ENCODE measurements at places on chromosomes 12 and 14.

- DNase-seq: no peak
Observed at GRCh38 chr12:82655751-82656150, 31.0 kb upstream of the TMTC2 start.

DNA sequence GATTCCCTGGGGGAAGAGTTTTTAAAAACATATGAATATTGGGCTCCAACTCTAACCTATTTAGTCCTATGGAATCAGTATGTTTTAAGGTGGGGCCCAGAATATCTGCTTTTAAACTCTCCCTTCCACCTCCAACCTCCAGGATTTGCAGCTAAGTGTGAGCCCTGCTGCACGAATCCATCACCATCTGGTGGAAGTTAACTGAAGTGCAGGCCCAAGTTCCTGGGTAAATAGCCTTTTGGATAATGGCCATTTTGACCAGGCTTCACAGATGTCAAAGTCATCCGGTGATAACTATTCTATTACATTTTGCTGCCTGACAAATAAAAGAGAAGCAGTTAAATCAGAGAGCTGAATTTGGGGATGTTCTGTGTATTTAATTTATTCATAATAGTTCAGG, 58.1 kb upstream of the RMST start:
- DNase-seq: peak; percentile 75

- no peak for DNase-seq
Observed at GRCh38 chr14:89095036-89095435, 270.6 kb downstream of the TTC8 start.

GRCh38 chr12:79870916-79871315, 64.0 kb downstream of the PPP1R12A start:
- DNase-seq: no peak

DNA sequence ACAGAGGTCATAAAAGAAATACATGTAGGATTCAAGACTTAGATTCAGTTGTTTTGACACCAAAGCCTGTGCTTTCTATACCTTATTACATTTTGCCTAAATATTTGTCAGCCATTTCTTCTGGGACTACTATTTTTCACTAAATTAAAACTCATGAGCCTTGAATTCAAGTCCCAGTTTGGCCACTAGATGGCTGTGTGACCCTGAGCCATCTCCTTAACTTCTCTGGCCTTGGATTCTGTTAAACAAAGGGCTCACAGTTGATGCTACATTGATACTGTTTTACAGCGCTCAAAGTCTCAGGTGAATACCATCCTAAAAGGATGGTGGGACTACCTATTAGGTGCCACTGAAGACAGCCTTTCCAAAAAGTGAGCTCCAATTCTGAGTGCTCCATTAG, 39.6 kb upstream of the CCDC198 start:
- peak; percentile 29 for DNase-seq

- no peak for DNase-seq
Observed at GRCh38 chr12:101927999-101928398, 50.6 kb downstream of the DRAM1 start.

- no peak for DNase-seq
Observed at GRCh38 chr12:113261847-113262470, 40.7 kb downstream of the TPCN1 start.

DNA sequence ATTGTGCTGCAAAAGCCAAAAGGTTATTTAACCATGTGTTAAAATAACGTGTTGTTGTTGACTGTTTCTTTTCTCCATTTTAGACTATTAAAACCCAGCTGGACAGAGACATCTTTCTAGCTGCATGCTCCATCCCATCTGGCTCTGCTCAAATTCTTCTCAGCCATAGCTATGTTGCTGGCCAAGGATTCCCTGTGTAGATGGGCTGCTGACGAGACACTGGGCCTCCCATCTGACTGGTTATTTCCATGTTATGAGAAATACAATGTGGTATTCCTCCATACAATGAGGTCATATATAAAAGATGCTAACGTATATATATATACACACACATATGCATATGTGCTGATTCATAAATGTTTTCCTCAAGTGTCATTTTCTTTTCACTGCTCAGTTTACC, 30.1 kb downstream of the MED13L start:
- no peak for DNase-seq

DNA sequence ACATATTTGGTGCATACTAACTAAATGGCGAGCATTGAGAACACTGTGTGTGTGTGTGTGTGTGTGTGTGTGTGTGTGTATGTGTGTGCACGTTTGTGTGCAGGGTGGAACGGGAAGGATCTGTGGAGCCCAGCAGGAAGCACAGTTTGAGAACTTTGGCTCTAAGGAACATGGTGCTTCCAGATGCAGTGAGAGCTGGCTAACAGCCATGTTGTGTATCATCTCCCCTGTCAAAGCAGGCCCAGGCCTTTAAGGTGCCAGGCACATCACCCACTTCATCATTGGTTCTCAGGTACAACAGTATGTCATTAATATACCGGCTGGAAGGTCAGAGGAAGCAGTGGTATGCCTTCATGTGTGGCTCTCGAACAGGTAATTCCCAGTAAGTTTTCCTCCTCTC, 72.5 kb downstream of the SLC8A3 start:
- no peak for DNase-seq

- DNase-seq: no peak
Observed at GRCh38 chr12:42945927-42946326, 356.4 kb upstream of the PRICKLE1 start.

DNA sequence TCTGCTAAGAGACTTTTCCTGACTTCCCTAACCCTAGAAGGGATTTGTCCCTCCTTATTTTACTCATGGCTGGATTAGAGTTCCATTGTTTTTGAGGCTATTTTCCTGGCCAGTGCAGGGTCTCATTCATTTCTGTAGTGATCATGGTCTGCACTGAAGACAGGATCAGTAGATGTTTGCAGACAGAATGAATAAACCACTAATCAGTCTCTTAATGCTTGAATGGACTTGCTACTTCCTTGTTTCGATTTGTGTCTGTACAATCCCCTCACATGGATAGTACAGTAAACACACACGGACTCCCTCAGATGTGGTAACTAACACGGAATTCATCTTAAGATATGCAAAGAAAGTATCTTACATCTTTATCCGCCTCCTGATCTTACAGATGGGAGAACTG, 102.6 kb upstream of the PRB2 start:
- DNase-seq: no peak

GRCh38 chr14:93954516-93954830, 21.9 kb downstream of the ASB2 start:
- no peak for DNase-seq

- no peak for DNase-seq
Observed at GRCh38 chr14:53462931-53463778, 310.0 kb upstream of the DDHD1 start.

DNA sequence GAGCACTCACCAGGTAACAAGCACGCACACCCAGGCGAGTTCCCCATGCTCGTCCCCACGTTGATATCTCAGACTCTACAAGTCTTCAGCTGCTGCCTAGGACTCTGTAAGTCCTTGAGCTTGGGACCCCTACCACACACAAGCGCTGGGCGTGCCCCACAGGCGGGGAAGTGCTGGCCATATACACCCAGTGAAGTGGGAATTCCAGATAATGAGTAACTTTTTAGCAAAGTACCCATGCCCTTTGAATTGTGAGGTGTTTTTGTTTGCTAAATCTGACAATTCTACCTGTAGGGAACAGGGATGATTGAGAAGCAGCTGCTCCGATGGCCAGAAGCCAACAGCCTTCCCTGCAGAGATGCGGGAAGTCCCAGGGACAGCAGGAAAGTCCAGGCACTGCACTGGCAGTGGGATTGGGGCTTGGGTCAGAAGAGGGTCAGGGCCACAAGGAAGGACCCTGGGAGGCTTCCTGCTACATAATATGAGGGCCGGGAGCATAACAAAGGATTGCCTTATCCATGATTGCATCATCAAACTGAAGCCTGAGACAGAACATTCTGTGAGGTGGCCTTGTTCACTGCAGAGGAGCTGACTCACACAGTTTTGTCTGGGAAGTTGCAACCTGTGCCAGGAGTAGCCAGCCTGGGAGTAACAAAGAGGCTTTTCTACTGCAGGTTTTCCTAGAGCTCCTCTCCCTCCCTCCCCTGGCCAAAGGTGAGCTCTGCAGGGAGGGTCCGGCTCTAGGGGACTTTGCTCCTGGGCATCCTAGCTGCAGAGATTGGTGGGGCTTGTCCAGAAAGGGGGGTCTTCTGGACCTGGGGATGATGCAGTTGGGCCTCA, 13.2 kb upstream of the SERPINA3 start:
- DNase-seq: peak; percentile 55

- DNase-seq: no peak
Observed at GRCh38 chr12:95239216-95239615, 21.6 kb downstream of the VEZT start.

DNA sequence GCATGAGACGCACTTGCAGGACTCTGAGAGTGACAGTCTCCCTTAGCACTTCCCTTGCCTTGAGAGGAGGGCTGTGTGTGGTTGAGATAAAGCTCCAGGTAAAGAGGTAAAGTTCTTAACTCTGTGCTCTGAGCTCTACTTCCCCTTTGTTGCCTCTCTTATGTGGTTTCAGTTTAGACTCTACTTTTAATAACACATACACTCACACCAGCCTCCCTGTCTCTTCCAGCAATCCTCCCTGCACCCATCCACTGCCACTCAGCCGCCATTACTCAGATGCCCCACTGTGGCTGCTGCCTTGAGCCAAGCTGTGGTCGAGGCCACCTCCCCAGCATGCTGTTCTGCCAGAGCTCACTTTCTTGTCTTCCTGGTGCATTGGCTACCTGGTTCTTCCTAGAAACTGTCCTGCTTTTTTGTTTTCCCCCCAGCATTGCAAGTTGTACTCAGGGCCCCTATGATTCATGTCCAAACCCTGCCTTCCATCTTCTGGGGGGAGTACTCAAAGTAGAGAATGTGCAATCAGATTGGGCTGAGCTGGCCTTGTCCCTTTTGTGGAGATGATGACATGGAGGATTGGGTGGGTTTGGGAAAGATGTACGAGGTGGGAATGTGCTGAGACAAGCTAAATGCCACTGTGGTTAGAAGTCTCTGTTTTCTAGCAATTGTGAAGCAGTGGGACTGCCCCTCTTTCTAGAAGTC, 115.5 kb upstream of the PARP11 start:
- no peak for DNase-seq
